ENCODE measurements at places on chromosomes 13 and 19. TPM values are rescaled to one million over a fixed set of nuclear protein-coding genes. Genes with fewer than 3 reads are reported as not detected.

The TMPRSS9 gene
- 0.28 TPM for total RNA-seq

The IGFL2 gene
- total RNA-seq = 0.49 TPM

The PSG11 gene
- not detected for total RNA-seq

The RASAL3 gene
- 1.5 TPM for total RNA-seq

The SLC6A16 gene
- total RNA-seq = 1.1 TPM

The TUBA3C gene
- not detected for total RNA-seq

The TUBB4A gene
- total RNA-seq = 2.4 TPM

The RABAC1 gene
- 128 TPM for total RNA-seq

The TMTC4 gene
- total RNA-seq = 8.6 TPM

The NOVA2 gene
- 0.68 TPM for total RNA-seq

The SCGB2B2 gene
- 0.68 TPM for total RNA-seq

The ZNF616 gene
- total RNA-seq = 5.7 TPM

The S1PR4 gene
- 0.33 TPM for total RNA-seq

The ETFB gene
- total RNA-seq = 74.9 TPM

The IL12RB1 gene
- 2.2 TPM for total RNA-seq

The TNFSF13B gene
- total RNA-seq = 3.9 TPM

The CRB3 gene
- 1.3 TPM for total RNA-seq

The GNG8 gene
- total RNA-seq = not detected

The SLC46A3 gene
- total RNA-seq = 14.1 TPM

The CALR3 gene
- not detected for total RNA-seq

The BRSK1 gene
- 3.9 TPM for total RNA-seq

The ODAD3 gene
- total RNA-seq = not detected

The ZNF577 gene
- total RNA-seq = 25.0 TPM

The SMIM24 gene
- total RNA-seq = not detected

The ZNF790 gene
- total RNA-seq = 13.3 TPM

The ZNF816 gene
- 8.4 TPM for total RNA-seq

The TBXA2R gene
- 3.6 TPM for total RNA-seq

The ZNF546 gene
- total RNA-seq = 7.8 TPM

The WTIP gene
- 20.5 TPM for total RNA-seq

Measured in sigmoid colon (tissue), 7 donors.